ENCODE measurements at places on chromosomes 16 and 17.

DNA sequence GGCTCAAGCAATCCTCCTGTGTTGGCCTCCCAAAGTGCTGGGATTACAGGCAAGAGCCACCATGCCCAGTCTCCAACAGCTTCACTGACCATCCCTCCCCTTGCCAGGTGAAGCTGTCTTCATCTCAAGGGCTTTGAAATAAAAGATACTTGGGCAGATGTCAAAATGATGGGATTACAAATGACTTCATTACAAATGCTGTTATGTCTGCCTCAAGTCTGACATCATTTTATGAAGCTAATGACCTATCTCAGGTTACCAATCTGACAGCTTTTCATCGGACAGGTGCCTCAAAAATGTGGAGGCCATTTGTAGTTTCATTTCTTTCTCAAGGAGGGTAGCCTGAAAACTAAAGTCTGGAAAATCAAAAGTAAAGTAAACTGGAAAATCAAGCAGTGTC is 323.7 kb upstream of the TBX2 start:
- no peak for DNase-seq

DNA sequence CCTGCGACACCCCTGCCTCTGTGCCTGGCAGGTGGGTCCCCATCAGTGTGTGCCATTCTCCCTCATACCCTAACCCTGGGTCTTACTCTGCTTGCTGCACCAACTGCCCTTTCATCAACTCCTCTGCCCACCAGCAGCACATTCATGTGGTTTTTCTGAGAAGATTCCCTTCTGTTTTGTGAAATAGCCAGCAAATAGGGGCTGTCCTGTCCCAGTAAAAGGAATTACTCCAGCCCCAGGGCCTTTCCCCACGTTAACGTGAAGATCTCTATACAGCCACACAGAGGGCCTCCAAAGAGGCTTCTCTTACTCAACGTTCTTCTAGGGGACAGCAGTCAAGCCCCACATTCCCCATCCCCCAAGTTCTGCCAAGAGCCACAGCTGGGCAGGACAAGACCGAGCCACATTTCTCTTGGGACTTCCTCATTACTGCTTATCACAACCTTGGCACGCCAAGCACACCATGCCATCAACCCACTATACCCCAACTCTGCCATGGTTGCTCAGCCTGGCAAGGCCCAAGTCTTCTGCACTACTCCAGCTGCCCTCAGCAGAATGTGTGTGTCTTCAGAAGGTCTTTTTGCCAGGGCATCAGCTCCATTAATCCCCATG is 18.7 kb upstream of the CCL2 start:
- DNase-seq = no peak

- no peak for DNase-seq
Measured at GRCh38 chr17:83076938-83077337, 2.5 kb upstream of the METRNL start.

GRCh38 chr16:84228256-84228838 is 11.5 kb downstream of the KCNG4 start:
- no peak for DNase-seq

DNA sequence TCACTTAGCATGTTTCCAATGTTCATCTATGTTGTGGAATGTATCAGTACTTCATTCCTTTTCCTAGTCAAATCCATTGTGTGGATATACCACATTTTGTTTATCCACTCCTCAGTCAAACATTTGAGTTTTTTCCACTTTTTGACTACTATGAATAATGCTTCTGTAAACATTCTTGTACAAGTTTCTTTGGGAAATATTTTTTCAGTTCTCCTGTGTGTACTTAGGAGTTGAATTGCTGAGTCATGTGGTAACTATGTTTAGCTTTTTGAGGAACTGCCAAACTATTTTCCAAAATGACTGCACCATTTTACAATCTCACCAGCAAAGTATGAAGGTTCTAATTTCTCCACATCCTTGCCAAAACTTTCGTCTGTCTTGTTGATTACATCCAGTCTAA is 223.7 kb upstream of the AXIN2 start:
- DNase-seq = no peak

GRCh38 chr16:7332611-7333010 is at the start of gene RBFOX1:
Gene RBFOX1 (plus strand): TSS chr16:7332845.
- no peak for DNase-seq

DNA sequence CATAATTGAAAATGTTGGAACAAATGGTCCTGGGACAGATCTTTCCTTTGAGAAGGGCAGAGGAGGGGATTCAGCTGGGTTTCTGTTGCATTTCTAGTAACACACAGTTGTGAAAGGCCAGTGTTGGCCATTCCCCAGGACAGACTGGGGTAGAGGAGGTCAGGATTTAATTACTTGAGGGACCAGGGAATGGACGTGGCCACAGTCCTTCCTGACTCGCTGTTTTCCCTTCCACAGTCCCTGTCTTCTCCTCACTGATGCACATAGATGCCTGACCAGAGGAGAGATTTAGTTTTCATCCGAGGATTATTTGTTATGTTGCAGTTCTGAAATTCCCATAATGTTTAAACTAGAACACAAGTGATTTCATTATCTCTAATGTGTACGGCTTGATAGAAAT is 25.2 kb upstream of the HEATR6 start:
- DNase-seq = no peak

GRCh38 chr16:54059319-54059718 is 227.3 kb downstream of the IRX3 start:
- DNase-seq = no peak

DNA sequence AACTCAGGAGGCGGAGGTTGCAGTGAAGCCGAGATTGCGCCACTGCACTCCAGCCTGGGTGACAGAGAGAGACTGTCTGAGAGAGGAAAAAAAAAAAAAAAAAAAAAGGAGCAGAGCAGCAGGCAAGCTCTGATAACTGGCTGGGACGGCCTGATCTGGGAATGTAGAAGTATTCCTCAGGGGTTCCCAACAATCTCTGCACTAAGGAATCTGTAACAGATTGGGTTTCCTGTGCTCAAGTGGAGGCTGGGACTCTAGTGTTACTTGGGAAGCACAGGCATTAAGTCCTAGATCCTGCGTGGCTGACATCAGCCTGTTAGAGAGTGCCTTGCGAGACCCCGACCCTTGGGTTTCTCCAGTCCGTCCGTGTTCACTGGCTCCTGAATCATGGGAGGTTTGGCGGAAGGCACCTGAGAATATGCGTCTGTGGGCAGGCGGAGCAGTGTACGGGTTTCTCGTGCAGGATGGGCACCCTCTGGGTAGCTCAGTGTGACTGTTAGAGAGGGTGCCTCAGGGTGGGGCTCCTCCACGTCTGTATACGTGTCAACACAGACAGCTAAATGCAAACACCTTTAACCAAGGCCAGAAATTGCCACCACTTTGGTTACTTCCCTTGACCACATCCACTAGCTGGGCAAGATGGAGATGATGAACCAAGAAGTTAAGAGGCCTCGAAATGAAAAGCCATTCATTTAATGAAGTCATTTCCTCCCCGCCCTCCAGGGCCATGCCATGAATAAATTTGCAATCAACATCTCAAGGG is 174.9 kb upstream of the RPL38 start:
- DNase-seq = no peak

DNA sequence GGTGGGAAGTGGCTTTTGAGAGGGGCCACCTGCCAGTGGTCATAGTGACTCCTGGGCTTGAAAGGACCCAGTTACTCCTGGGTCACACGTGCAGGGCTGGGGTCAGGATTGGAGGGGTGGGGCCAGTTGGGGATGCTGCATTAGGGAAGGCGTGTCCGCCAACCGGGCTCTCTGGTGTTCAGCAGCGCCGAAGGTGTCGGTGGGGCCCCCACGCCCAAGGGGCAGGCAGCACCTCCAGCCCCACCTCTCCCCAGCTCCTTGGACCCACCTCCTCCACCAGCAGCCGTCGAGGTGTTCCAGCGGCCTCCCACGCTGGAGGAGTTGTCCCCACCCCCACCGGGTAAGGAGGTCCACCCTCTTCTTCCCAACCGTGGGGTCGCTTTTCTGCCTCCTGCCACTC is 9.5 kb downstream of the ABI3 start:
- no peak for DNase-seq

GRCh38 chr17:79595921-79596320 is 14.9 kb downstream of the RBFOX3 start:
- DNase-seq = no peak

- DNase-seq = no peak
Measured at GRCh38 chr17:73132085-73132492, 32.7 kb upstream of the SSTR2 start.

GRCh38 chr16:30557707-30557956 is 542 bp downstream of the ZNF764 start:
- DNase-seq = no peak

- DNase-seq = no peak
Measured at GRCh38 chr16:3292604-3293003, 9.3 kb downstream of the ZNF263 start.

Measured in COR-L47 (cell line).